ENCODE measurements at places on chromosomes 11 and 22. TPM values are rescaled to one million over a fixed set of nuclear protein-coding genes. Genes with fewer than 3 reads are reported as not detected.

- no peak for DNase-seq
These were observed 34.4 kb downstream of the MCAM start for GRCh38 chr11:119282495-119282894.

GRCh38 chr11:5940748-5941147 is 1.3 kb upstream of the OR56A3 start:
- DNase-seq: no peak

- no peak for DNase-seq
These were observed 220.4 kb upstream of the RAG2 start for GRCh38 chr11:36818410-36818809.

- DNase-seq: no peak
These were observed 47.3 kb downstream of the CCDC81 start for GRCh38 chr11:86421946-86422345.

- DNase-seq: no peak
These were observed 5.8 kb downstream of the RPS19BP1 start for GRCh38 chr22:39526736-39527171.

DNA sequence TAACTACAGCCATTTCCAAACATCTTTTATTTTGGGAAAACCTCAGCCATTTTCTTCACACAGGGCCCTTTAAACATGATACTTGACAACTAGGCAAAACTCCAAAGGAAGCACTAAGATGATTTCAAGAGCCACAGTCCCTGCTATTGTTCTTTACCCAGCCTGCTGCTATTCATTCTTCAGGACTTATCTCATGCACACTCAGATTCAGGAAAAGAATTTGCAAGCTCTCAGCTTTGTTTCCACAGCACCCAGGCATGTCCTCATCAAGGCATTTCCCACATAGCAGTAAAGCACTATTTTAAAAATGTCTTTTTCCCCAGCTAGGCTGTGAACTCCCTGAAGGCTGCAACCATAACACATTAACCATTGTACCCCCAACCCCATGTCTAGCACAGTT is 609.3 kb upstream of the CCDC90B start:
- DNase-seq: no peak

GRCh38 chr22:27746918-27747317 is 54.6 kb downstream of the MN1 start:
- no peak for DNase-seq

The OR51B2 gene
- total RNA-seq: not detected

GRCh38 chr22:31692186-31692886 is 30.3 kb upstream of the PISD start:
- DNase-seq: no peak

GRCh38 chr11:70146895-70147520 is 56.1 kb upstream of the FADD start:
- DNase-seq: no peak

- no peak for DNase-seq
These were observed 9.2 kb downstream of the RHBDD3 start for GRCh38 chr22:29258407-29259252.

DNA sequence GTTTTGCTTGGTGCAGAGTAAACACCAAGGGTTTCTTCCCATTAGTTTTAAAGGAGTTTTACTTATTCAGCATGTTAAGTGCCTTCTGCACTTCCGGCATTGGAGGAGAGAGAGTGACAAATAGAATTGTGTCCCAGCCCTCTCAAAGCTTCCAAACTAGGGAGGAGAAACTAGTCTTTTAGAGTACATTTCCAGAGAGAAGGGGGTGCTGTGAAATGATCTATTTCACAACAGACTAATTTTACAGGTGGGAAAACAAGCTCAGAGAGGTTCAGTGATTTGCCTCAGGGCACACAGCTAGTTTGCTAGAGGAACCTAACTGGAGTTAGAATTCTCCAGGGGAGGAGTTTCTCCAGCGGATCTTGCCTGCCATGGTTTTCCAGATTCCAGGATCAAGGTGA is 12.6 kb downstream of the MPST start:
- no peak for DNase-seq

The IGLL1 gene
- total RNA-seq: not detected

DNA sequence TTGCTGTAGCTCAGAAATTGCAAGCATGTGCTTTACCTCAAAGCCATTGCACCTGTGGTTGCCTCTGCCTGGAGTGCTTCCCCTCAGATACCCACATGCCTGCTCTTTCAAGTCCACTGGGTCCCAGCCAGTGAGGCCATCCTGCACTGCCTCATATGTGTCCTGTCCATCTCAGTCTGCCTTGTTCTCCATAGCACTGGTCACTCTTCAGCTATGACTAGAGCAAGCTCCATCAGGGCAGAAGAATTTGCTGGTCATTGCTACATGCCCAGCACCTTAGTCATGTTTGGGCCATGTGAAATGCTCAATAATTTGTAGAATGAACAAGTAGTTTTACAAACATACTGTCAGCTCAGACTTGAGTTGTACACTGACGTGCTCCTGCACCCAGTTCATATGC is 64.4 kb upstream of the HORMAD2 start:
- DNase-seq: no peak

DNA sequence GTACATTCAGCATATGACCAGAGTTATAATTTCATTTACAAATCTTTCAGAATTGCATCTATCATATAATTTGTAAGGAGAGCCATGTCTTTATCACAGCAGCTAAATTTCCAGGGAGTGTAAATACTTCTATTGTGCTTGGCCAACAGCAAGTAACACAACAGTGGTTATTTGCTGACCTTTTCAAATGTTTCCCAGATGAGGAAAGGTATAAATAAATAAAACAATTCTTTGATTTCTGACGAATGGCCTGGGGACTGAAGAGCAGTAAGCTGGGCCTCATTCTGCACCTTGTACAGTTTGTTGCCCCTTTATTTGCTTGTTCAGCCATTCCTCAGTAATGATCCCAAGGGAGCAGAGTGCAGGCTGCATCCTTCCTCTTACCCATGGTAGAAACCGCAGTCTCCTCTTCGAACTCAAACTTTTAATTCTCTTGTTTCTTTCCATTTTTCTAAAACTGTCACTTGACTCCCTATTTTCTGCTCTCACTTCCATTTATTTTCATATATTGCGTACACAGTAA is 132.8 kb downstream of the DDX10 start:
- DNase-seq: no peak

The MUC6 gene
- total RNA-seq: not detected

The CDHR5 gene
- not detected for total RNA-seq

DNA sequence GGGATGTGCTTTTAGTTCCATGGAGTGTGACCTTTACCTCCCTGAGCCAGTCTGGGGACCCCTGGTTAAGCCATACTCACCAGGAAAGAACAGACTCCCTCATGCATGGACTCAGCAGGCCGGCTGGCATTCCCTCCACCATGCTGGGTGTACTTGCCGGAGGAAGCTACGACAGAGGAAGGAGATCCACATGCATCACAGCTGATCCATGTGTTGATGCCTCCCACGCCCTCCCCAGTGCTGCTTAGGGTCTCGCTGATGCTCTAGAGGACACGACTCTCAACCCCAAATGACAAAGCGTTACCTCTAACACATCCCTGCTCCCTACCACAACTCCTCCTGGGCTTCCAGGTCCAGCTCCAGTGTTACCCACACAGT is 39.8 kb downstream of the GAB4 start:
- DNase-seq: no peak

DNA sequence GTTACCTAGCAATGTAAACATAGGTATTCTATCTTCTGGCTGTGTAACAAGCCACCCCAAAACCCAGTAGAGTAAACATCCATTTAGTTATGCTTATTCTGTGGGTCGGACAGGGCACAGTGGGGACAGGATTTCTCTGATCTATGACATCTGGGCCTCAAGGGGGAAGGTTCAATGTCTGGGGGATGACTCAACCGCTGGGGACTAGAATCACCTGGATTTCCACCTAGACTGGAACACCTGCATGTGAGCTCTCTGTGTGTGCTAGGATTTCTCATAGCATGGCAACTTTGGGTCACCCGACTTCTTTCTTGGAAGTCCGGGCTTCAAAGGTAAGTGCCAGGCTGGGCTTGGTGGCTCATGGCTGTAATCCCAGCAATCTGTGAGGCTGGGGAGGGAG is 36.5 kb upstream of the MICAL2 start:
- no peak for DNase-seq

The NRXN2 gene
- 40.3 TPM for total RNA-seq

The MAP6 gene
- 15.6 TPM for total RNA-seq

DNA sequence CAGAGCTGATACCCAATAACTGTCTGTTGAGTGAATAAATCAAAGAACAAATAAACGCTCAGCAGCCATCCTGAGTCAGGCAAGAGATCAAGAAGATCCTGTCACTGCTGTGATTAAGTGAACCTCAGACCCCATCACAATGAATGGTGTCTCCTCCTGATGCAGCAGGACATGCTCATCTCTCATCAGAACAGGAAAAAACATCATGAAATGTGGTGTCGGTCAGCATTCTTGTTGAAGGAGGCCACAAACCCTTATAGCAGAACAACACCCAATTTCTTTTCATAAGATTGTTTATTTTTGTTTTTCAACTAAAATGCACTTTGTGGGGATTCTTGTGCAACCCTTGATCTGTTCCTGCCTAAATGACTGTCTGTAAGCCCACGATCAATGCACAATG is 60.3 kb downstream of the SYTL2 start:
- no peak for DNase-seq

DNA sequence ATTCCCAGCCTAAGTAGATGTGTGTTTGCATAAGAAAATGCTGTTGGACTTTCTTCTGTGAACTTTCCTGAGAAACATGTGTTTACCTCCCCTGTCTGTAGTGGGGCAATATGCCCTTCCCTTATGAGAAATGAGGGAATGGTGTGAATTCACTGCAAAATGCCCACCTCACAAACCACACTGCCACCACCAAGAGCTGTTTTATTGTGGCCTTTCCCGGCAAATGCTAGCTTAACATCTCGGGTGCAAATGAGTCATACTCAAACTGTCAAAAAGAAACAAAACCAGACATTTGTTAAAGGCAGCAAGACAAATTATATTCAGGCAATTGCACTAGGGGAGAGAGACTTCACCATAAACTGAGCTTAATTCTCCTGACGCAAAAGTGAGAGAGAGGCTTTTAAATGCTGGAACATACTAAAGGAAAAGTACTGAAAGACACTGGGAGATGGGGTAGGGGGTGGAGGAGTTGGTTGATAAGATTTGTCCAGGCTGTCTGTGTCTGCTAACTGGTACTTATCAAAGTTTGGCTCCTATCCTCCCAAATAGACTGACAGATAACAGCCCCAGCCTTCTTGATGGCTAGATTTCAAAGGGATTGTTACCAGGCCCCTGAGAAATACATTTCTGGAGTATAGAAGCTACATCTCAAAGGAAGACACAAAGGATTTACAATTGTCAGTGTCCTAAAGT is 70.9 kb upstream of the OR5AK2 start:
- no peak for DNase-seq

DNA sequence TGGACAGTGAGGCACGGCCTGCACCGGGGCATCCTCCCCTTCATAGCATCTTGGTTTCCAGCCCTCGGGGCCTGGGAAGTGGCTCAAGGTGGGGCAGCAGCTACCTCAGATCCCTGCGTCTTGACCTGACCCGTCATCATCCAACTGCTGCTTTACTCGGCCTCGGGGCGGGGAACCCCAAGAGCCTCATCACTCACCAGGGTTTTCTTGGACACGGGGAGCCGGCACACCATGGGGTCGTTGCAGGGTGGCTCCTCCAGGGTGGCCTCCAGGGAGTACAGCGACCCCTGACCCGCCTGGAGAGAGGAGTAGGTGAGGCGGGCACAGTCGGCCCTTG is 651 bp downstream of the CTSF start:
- no peak for DNase-seq

DNA sequence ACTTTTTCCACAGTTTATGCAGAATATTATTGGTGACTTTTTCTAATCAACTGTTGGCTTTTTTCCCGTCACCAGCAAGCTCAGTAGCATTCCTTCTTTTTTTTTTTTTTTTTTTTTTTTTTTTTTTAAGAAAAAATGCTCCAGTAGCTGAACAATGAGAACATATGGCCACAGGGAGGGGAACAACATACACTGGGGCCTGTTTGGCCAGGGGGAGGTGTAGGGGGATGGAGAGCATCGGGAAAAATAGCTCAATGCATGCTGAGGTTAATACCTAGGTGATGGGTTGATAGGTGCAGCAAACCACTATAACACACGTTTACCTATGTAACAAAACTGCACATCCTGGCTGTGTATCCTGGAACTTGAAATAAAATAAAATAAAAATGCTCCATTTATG is 82.5 kb downstream of the ARHGAP42 start:
- no peak for DNase-seq

The CNTN5 gene
- 0.85 TPM for total RNA-seq

DNA sequence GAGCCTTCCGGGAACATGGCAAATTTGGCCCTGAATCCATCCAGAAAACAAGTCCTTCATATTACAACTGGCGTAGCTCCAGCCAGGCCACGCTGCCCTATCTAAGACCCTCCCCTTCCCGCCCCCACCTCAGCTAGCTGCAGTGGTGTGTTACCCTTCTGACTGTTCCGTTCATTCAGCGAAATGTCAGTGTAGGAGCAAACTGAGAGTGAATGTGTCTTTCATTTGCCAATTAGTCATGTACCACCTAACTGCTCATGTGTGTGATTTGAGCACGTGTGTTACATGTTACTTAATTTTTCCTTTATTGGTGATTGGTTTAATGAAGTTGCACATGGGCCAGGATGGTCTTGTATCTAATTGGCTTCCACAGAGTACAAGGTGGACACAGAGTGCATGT is 34.8 kb upstream of the POU2AF1 start:
- DNase-seq: no peak

- DNase-seq: no peak
These were observed 28.6 kb upstream of the ATXN10 start for GRCh38 chr22:45642986-45643385.

- DNase-seq: no peak
These were observed 35.4 kb upstream of the SERPIND1 start for GRCh38 chr22:20738394-20739089.

- DNase-seq: no peak
These were observed 265.4 kb downstream of the CADM1 start for GRCh38 chr11:115238791-115239190.

DNA sequence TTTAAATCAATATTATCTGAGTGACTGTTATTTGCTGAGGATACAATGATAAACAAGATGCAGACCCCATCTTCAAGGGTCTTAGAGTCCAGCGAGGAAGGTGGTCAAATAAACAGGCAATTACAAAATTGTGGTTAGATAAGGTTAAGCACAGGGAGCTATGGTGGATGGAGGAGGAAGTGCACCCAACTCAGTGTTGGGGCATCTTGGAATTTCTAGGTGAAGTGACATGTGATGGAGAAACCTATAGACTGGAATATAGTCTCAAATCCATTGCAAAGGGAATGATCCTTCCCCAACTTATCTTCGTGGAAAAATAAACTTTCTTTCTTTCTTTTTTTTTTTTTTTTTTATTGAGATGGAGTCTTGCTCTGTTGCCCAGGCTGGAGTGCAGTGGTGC is 3.4 kb upstream of the PTPRJ start:
- DNase-seq: no peak

GRCh38 chr11:13008061-13008435 is 1.1 kb upstream of the RASSF10 start:
- DNase-seq: no peak
